Esophagus muscularis mucosa (tissue), 4 donors: ENCODE measurements at places on chromosomes 12 and 14.

DNA sequence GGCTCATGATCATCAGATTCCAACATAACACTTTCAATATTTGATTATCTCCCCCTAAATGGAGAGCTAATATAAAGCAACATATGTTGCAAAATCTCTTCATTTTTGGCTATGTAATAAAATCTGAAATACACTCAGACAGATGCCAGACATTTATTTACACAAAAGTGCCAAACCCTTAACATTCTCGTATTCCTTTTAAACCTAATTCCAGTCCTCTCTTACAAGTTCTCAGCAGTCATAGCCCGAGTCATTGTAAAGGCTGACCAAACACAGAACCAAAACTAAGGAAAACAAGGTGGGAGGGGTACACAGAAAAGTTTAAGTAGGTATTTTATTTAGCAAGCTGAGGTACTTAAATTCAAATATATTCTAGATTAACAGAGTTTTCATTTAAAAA, 81.4 kb downstream of the LRP6 start:
- no peak for DNase-seq

- no peak for DNase-seq
Measured at GRCh38 chr12:4331842-4332241, 10.8 kb downstream of the TIGAR start.

GRCh38 chr14:70896981-70897380, 10.3 kb upstream of the PCNX1 start:
- no peak for DNase-seq

DNA sequence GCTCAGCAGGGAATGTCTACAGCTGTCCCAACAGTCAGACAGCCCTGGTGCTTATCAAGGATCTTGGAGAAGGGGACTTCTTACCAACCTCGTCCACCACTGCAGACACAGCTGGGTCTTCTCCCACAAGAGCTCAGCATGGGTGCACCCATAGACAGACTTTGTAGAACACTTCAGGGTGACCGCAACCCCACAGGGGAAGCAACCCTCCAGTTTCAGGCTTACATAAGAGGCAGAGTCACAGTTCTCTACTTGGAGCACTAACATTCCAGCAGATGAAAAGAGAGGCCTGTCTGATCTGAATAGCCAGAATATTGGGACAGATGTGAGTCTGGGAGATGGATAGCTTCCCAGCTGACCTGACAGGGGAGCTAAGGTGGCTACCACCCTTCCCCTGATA, 3.5 kb upstream of the CLEC1A start:
- DNase-seq: no peak

DNA sequence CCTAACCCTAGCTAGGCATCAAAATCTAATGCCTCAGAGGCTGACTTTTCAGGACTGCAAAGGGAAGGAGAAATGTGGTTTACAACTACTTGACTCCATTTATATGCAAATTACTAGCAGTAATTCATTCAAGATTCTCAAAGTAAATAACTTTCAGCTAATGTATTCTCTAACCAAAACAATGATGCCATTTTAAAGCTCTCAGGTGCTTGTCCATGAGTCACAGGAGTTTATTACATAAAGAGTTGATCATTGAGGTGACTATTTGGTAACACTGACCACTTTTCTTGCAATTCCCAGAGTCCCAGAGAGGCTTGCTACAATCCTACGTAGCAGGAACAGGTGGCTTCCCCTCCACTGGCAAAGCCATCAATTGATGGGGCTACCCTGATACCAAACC, 109.0 kb upstream of the SLC35F4 start:
- no peak for DNase-seq

DNA sequence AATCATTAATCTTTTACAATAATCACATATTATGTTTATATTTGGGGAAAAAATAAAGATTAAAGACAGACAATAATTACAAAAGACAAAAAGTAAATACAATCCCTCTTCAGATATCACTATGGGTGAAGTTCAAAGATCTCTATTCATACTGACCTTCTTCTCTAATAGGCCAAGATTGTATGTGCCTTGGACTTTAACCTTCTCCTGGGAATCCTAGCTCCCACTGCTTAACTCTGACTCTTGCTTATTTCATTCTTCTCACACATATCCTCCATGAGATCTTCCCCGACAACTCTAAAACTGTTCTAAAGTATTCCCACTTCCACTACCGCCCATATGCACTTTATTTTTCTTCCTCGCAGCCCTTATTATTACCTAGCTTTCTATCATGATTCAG, 83.8 kb downstream of the EEA1 start:
- DNase-seq: no peak

- no peak for DNase-seq
Measured at GRCh38 chr14:105500726-105501101, 9.7 kb downstream of the TEDC1 start.

DNA sequence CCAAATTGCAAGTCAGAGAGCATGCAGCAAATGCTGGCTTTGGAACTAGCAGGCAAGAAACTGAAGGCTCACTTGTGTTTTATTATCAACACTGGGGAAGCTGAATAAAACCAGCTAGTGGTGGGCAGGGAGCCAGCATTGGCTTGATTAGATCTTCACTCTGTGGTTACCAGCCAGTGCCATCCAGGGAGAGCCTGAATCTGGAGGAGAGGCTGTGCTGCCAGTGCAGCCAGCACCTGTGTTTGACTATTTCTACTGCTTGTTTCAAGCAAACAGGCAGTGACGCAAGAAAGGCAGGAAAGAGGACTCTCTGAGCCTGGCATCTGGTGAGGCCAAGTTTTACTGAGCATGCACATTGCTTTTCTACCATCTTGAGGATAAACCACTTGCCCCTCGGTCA, 247.0 kb downstream of the PHLDA1 start:
- no peak for DNase-seq

GRCh38 chr14:81147140-81147897, 73.4 kb downstream of the GTF2A1 start:
- DNase-seq: no peak

GRCh38 chr12:129964826-129965457, 61.1 kb upstream of the TMEM132D start:
- DNase-seq: no peak

- no peak for DNase-seq
Measured at GRCh38 chr12:92078167-92079053, 67.2 kb downstream of the BTG1 start.

DNA sequence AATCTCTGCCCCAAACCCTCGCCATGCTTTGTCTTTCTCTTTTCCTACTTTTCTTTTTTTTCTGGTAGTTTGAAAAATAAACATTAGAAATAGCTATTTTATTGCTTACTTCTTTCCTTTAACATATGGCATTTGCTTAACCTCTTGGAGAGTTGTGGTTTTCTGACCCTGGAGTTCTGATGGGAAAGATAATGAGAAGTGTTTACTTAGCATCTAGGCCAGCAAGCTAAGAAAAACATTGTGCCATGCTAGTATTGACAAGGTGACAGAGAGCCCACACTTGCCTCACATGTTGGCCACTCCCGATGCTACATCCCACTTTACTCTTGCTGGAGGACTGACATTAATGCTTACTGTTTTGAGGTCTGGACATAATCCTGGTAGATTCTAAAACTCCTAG, 886.2 kb downstream of the DIO2 start:
- DNase-seq: no peak

DNA sequence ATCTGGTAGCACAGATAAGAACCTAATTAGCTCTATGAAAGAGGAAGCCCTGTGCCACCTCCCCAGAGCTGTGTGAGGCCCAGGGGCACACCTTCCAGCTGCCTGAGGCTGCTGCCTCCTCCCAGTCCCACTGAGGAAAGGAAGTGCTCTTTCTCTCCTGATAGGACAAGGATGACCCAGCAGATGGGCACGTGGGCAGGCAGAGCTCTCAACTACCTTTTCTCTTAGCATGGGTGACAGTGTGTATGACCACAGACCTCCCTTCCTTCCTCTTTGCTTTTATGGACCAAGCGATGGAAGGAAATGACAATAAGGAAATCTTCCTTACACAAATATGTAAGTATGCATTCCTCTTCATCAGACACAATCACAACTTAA, 127.6 kb upstream of the AMIGO2 start:
- no peak for DNase-seq

- DNase-seq: peak; percentile 82
Measured at GRCh38 chr12:13222076-13222475, 25.6 kb downstream of the EMP1 start.

DNA sequence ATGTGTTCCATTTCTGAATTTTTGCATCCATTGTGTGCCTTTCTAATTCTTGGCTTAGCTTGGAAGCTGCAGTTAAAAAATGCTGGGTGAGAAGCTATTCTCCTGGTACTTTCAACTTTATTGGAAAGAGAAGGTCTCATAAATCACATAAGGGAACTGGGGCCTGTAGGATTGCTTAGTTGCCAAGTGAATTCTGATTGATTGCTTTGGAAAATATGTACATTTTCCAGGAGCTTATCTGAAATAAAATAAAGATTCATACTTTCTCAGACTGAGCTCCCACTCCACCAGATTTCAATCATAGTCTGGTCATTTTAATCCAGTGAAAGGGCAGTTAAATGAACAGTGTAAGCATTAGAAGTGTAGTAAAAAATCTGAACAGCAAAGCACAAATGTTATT, 50.0 kb upstream of the PRICKLE1 start:
- no peak for DNase-seq
